GM23338 (cell line): ENCODE measurements at places on chromosomes 12 and 14. TPM values are rescaled to one million over a fixed set of nuclear protein-coding genes. Genes with fewer than 3 reads are reported as not detected.

DNA sequence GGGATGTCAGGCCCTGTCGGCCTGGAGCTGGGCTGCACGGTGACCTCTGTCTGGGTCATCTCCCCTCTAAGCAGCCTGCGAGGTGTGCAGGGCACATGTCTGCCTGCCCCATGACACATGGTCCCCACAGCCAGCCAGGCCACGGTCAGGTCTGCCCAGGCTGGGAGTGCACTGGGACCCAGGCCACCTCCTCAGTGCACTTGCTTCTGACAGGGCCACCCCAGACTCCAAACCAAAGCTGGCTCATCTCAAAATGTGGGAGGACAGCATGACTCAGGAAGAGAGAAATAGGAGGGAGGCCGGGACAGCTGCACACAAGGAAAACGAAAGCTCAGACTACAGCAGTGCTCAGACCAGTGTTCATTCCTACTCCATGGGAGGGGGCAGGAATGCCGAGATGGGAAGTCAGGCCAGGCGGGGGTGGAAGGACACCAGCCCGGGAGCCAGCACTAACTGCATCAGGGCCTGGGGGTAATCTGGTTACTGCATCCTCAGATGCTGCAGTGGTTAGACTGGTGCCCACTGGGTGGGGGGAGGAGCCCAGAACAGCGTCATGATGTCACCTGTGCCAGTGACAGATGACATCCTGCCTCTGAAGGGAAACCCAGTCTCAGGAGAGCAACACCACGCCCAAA is 4.0 kb downstream of the P2RX2 start:
- no peak for DNase-seq

Gene IFT81
- 7.7 and 17.5 TPM in 2 replicates for total RNA-seq

DNA sequence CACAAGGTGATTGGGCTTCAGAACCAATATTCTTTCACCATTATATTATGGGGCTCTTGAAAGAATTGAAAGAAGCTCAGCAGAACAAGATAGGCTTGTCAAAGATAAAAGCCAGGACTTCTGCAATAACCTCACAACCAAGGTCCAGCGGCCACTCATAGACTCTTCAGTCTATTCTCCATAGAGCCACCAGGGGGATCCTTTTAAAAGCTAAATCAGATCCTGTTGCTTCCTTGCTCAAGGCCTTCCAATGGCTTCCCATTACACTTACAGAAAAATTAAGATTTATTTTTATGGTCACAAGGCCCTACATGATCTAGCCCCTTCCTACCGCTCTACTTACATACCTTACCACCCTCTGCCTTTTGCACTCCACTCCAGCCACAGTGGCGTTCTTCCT is 169.6 kb downstream of the C12orf42 start:
- peak; percentile 78 for DNase-seq

GRCh38 chr14:62800577-62800976 is 244.7 kb downstream of the KCNH5 start:
- no peak for DNase-seq

Gene PRIMA1
- 3.3 and 3.5 TPM in 2 replicates for total RNA-seq

Gene KCNH3
- 0.12 and 0.52 TPM in 2 replicates for total RNA-seq

DNA sequence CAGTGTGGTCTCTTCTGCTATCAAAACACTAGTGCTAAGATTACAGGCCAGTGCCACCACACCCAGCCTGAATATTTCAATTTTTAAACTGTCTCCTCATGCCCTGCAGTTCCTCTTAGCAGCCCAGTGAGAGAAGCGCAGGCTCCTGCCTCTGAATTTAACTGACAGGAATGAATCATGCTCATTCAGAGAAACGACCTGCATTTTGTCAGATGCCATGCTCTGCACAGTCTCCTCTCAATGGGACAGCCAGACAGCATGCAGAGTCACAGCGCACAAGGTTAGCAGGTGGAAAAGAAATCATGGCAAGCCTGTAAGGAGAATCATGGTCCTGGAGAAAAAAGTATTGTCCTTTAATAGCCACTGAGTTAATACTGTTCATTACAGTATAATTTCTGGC is 691.0 kb upstream of the SEL1L start:
- DNase-seq = no peak

GRCh38 chr12:104006929-104007328 is 41.3 kb downstream of the TDG start:
- DNase-seq = no peak

Gene CFL2
- total RNA-seq = 14.8 and 17.2 TPM in 2 replicates

GRCh38 chr12:51683763-51684357 is 92.8 kb downstream of the SCN8A start:
- DNase-seq = no peak

DNA sequence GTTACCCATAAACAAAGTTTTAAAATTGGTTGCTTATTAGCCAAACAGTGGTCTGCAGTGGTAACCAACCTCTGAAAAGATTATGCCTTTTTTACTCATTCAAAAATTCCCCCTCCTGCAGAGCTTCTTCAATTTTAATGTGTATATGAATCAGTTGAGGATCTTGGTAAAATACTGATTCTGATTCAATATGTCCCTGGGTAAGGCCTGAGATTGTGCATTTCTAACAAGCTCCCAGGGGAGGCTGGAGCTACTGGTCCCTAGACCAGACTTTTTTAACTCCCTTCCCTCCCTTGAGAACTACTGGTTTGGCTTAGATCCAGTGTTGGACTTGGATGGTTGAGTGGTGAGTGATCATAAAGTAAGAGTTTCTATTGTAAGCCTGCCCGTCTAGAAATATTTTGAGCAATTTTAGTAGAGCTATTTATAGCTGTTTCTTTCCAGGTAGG is 90.2 kb downstream of the FUT8 start:
- DNase-seq = no peak

GRCh38 chr14:88392609-88393008 is 7.2 kb downstream of the SPATA7 start:
- no peak for DNase-seq

GRCh38 chr12:79534029-79534867 is 156.5 kb downstream of the PAWR start:
- no peak for DNase-seq

DNA sequence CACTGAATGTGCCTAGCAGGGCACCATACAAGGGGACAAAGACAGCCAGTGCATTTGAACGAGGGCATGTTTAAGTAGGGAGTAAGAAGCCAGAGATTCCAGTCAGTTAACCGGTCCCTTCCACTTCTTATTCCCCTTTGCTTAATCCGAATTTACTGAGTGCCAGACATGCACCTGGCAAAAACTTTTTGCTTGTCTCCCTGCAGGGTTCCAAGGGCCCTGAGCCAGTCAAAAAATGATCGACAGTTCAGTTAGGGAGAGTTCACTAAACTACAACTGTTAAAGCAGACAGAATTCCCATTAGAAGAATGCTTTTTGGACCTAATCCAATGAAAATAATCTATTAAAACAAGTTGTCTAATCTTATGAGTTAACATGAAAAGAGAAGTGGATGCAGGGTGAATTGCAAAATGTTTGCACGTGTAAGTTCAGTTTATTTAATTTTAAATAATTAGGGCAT is 193.8 kb downstream of the TMTC2 start:
- DNase-seq = no peak

DNA sequence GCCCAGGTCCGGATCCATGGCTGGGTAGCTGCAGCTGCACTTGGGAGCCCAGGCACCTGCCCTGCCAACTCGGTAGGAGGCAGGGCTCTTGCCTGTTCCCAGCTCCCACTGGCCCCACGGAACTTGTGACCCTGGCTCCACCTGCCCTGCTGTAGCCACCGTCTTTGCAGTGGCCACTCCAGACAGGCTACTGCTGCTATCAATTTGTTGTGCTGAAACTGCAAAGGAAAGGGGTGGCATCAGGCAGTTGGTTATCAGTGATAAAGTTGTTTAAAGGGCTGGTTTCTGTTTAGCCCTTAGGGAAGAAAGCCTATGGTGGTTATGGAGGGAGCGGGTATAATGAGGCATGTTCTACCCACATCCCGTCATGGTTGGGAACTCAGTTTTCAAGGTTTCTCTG is 32.1 kb upstream of the ARID2 start:
- no peak for DNase-seq

Gene CLEC9A
- not detected in 2 replicates for total RNA-seq
